ENCODE measurements at places on chromosomes 1 and 21.

GRCh38 chr1:101128211-101128727 is 102.7 kb upstream of the DPH5 start:
- no peak for DNase-seq

GRCh38 chr1:233361876-233362275 is 34.4 kb downstream of the MAP3K21 start:
- DNase-seq, result no peak

DNA sequence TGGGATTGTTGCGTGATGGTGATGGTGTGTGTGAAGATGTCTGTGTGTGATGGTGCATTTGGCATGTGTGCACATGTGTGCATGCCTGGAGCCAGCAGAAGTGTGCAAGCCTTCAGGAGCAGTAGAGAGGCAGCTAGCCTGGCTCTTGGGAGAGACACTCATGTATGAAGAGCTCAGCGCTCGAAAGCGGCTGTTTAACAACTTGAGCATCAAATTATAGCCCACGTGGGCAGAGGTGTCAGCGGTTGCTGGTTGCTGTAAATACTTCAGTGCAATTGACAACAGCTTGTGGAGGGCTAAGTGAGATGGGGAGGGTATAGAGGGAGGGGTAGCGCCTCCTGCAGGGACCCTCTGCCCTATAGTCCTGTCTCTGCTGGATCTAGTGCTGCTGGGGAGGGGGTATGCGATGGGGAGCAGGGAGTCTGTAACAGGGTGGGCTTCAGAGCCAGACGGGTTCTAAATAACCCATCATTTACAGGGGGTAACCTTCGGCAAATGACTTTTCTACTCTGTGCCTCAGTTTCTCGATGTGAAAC is 21.5 kb downstream of the FOXD2 start:
- no peak for DNase-seq

DNA sequence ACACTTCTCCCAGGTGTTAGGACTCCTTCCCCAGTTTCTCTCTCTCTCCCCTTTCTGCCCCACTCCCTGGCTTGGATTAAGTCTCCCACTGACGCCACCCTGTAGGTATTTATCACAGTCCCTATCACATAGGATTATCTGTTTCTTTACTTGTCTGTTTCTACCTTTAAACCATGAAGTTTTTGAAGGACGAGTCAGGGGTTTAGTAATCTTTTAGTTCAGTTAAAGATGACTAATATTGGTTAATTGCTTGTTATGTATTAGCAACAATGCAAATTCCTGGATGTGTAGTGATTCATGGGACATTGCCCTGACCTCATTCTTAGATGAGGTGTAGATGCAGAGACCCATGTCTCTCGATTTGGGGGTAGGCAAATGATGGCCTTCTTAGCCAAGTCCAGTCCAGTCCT is 6.4 kb downstream of the LAMC1 start:
- peak; percentile 20 for DNase-seq

- no peak for DNase-seq
Observed at GRCh38 chr1:237759377-237759776, 131.3 kb downstream of the ZP4 start.

GRCh38 chr1:197444755-197445154 is 176.7 kb downstream of the CRB1 start:
- DNase-seq, result no peak

DNA sequence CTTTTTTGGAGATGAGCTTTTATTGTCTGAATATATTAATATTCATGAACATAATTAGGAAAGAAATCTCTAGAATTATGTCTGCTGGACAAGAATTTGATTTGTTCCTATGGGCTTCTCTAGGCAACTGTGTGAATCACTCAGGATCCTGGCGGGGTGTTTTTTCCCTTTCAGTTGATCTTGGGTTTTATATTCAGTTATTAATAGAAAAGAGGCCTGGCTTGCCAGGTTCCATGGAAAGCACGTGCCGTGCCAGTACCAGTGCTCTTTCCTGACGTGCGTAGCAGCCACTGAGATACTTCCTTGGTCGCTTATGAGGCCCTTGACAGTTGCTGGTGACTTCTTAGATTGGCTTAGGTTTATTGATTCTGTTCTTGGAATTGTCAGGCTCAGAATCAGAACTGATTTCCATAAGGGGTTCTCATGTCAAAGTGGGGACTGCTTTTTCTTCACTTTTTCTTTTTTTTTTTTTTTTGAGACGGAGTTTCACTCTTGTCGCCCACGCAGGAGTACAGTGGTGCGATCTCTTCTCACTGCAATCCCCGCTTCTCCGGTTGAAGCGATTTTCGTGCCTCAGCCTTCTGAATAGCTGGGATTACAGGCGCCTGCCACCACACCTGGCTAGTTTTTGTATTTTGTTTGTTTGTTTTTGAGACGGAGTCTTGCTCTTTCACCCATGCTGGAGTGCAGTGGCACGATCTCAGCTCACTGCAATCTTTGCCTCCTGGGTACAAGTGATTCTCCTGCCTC is 48.7 kb upstream of the KIF1B start:
- no peak for DNase-seq

DNA sequence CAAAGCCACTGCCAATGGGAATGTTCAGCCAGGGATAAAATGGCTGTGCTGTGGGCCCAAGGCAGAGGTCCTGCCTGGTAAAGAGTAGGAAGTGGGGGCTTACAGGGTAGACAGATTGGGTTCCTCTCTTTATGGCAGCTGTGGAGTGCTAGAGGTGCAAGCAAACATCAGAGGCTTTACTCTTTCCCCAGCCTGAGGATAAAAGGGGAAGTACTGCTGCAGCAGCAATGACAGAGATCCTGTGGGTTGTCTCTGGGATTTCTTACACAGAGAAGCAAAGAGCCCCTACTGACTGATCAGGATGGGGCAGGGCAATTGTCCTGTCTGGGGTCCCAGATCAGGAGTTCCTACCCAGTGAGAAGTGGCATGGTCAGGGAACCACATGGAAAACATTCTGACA is 54.2 kb downstream of the DRAM2 start:
- no peak for DNase-seq

DNA sequence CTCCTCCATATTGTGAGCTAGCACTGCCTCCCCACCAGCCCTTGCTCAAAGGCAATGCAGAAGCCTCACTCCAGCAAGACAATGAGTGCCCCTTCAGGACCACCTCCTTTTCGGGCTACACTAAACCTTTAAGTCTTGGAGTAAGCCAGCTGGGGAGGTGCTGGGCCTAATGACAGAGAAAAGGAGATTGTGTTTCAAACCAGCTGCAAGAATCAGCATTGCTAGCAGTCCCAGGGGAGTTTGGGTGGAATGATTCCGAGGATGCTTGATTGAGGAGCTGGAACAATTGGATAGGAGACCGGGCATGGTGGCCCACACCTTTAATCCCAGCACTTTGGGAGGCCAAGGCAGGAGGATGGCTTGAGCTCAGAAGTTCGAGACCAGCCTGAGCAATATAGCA is 54.1 kb upstream of the GPR37L1 start:
- DNase-seq, result no peak

DNA sequence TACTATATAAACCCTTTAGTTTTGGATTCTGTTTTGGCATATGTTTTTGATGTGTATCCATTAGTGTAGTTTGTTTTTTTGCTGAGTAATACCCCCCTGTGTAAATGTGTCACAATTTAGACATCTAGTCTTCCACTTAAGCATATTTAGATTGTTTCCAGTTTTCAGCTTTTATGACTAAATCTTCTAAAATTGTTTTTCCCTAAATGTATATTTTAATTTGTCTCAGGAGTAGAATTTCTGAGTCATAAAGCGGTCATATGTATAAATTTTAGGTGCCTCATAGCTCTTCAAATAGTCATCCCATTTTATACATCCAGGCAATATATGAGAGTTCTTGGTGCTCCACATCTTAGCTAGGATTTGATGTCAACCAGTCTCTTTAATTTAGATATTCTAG is 1348.0 kb downstream of the MRPL39 start:
- DNase-seq, result no peak

GRCh38 chr1:108816049-108816893 is 40.6 kb downstream of the AKNAD1 start:
- peak; percentile 76 for DNase-seq

- DNase-seq, result no peak
Observed at GRCh38 chr1:224617410-224618355, 1.6 kb downstream of the CNIH3 start.

DNA sequence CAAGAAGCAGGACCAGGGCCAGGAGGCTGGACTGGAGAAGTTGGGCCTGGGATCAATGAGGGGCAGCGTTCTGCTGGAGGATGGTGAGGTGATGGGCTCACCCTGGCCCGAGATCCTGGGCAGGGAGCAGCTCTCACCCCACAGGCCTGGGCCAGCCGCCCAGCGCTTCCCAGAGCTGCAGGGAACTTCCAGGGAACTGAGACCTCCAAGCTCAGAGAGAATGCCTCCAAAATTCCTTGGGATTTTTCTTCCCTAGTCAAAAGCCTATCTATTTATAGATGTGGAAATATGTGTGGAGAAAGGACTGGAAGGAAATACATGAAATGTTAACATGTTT is 121.2 kb downstream of the SPSB1 start:
- DNase-seq, result no peak

GRCh38 chr1:80021891-80022290 is 1015.4 kb upstream of the ADGRL4 start:
- DNase-seq, result no peak

- DNase-seq, result no peak
Observed at GRCh38 chr1:32336591-32336932, 529 bp upstream of the MARCKSL1 start.

- DNase-seq, result no peak
Observed at GRCh38 chr1:156386949-156387869, 18.2 kb downstream of the RHBG start.

GRCh38 chr1:184504040-184504954 is 117.5 kb downstream of the C1orf21 start:
- DNase-seq, result no peak

GRCh38 chr1:235783148-235783776 is 83.4 kb downstream of the LYST start:
- DNase-seq, result no peak

DNA sequence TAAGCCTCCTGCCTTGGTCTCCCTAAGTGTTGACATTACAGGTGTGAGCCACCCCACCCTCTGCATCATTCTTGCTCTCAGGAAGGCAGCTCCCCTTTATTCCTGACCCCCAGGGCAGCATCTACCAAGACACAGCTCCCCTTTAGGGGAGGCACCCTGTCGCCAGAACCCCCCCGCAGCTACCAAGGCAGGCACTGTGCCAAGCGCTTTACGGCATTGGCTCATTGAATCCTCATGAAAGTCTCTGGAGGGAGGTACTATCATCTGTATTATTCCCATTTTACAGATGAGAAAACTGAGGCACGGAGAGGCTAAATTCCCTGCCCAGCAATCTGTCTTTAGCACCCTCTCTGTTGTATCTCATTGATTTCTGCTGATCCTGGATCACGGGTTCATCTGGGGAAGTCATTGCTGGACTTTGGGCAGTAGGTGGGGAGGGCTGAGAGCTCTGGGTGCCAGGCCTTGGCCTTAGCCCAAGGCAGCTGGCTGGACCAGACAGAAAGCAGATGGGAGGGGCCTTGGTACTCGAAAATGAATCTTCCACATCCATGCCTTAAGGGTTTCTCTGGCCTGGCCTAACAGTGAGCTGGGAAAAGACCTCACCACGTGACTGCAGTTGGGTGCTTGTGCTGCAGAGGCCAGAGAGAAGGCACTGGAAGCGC is 5.9 kb downstream of the PLOD1 start:
- DNase-seq, result no peak

- DNase-seq, result no peak
Observed at GRCh38 chr1:36203554-36204346, 20.5 kb upstream of the THRAP3 start.

DNA sequence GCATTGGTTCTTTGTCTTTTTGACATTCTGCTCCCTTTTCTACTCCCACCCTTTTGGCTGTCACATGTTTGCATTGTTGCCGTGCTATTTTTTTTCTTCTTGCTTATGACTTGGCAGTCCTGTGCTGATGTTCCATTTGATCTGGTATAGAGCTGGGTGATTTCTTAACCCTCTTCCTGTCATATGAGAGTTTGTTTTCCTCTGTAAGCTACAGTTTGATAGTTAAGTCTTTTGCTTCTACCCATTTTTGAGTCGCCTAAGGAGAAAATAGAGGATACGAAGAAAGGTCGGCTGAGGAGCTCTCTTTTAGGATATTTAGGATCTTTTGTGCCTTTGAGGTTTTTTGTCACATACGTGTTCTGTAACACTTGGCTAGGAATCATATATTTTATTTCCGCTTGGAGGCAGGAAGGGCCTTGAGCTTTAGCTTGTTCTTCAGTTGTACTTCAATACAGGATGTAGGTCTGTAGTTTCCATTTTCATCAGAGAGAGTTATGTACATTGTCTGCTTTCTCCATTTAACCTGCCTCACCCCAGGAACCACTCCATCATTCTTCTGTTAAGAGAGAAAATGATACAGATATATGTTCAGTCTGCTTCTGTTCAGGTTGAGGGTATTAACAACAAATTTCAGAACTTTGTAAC is 150.7 kb downstream of the BACH1 start:
- no peak for DNase-seq

- DNase-seq, result peak; percentile 15
Observed at GRCh38 chr1:220957233-220957605, 78.0 kb downstream of the HLX start.

GRCh38 chr1:69414574-69414973 is 153.1 kb upstream of the LRRC7 start:
- DNase-seq, result no peak

GRCh38 chr21:34877485-34878128 is 171.5 kb downstream of the RUNX1 start:
- DNase-seq, result no peak

GRCh38 chr1:206676499-206676898 is 8.2 kb upstream of the MAPKAPK2 start:
- no peak for DNase-seq

DNA sequence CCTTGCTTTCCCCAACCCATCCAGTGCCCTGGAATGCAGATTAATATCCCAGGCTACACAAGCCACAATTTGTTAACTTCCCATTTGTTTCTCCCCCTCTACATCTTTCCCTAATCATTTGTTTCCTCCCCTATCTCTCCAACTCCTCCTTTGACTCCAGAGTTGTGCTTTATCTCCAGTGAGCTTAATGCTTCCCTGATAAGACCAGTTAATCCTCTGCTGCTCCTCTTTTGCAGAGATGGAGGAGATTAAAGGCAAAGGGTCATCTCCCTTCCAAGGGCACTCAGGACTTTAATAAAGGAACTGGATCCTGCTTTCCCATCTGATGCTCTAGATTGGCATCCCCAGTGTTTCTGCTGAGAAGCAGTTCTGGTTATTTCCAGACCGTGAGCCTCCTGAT is 7.1 kb downstream of the FAM78B start:
- no peak for DNase-seq

GRCh38 chr1:207826557-207827487 is 75.0 kb downstream of the CD46 start:
- DNase-seq, result no peak

DNA sequence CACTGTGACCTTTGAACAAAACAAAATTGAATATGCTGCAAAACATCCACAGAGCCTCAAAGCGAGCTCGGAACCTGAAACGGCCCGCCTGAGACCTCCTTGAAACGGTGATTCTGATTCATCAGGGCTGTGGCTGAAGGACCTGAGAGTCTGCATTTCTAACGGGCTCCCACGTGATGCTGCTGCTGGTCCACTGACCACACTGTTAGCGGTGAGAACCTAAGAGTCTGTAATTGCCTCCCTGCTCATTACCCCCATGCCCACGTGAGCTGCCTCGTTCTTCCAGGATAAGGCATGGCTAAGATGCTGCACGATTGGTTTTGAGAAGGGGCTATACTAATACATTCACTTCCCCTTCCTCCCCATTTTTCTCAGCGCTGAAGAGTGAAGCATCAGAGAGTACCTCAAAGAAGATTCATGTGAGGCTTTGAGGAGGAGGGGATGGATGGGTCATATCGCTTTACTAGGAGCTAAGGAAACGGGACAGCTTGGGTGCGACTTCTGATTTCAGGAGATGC is 9.7 kb downstream of the TLR5 start:
- DNase-seq, result no peak

GRCh38 chr1:235022981-235023710 is 105.5 kb downstream of the TOMM20 start:
- no peak for DNase-seq

GRCh38 chr1:27564710-27565649 is 39.0 kb downstream of the AHDC1 start:
- no peak for DNase-seq
